Right renal pelvis (tissue), 4 donors: ENCODE measurements at places on chromosomes 1 and 21.

DNA sequence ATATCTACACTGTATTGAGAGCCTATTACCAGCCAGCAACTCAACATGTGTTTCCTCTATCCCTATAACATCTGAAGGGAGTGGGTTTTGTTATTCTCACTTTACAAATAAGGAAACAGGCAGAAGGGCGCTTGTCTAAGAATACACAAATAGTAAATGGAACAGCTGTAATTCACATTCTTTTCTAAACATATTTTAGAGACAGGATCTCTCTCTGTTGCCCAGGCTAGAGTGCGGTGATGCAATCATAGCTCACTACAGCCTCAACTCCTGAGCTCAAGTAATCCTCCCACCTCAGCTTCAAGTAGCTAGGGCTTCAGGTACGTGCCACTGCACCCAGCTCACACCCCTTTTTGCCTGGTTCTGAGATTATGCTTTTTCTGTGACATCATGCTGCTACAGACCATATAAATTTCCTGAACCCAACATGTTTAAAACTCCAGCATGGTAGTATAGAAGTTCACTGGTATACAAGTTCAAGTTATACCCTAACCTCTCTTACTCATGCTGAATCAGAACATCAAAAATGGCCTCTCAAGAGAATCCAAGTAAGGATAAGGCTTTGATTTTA lies 8.6 kb upstream of the TACSTD2 start:
- no peak for DNase-seq

- DNase-seq: no peak
Measured at GRCh38 chr1:104195395-104195794, 445.7 kb downstream of the AMY1C start.

DNA sequence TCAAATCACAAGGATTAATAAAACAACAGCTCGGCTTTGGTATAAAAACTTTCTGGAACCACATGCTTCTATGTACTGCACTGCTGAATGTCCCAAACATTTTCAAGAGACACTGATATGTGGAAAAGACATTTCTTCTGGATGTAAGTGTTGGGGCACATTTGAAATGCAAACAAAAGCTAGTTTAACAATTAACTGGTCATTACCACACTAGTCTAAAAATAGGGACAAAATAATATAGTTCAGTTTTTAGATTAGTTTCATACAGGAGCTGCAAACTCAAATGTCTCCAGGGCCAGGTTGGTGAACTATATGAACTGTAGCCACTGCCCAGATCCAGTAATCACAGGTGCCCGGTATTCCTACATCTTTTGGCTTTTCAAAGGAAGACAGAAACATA lies 3.2 kb downstream of the IL23R start:
- DNase-seq: no peak

DNA sequence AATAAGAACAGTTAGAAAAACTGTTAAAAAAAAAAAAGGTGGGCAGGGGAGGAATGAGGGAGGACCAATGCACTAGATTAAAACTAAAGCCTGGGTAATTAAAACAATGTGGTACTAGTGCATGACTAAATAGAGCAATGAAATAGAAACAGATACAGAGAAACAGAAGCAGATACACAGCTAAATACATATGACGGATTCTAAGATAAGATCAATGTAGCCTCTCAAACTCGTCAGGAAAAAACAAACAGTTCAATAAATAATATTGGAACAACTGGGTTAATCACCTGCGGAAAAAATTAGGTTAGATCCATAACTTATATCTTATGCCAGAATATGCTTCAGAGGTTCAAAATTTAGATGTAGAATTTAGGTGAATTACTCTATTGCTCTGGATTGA lies 68.2 kb downstream of the ERO1B start:
- DNase-seq: no peak

- DNase-seq: no peak
Measured at GRCh38 chr1:221816899-221817298, 75.0 kb upstream of the DUSP10 start.

DNA sequence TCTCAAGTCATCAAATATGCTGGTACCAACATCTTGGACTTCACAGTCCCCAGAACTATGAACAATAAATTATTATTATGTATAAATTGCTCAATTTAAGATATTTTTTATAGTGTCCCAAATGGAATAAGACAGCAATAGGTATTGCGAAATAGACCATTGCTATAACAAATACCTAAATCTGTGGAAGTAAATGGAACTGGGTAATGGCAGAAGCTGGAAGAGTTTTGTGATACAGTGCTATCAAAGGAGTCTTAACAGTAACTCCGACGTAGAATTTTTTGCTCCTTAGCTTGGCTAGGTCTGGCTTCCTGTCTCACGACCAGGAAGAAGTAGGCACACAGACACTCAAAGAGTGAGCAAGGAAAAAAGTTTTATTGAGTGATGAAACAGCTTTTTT lies 1791.5 kb downstream of the PLA2G4A start:
- no peak for DNase-seq

- DNase-seq: no peak
Measured at GRCh38 chr1:1366699-1367066, 8.3 kb downstream of the AURKAIP1 start.

DNA sequence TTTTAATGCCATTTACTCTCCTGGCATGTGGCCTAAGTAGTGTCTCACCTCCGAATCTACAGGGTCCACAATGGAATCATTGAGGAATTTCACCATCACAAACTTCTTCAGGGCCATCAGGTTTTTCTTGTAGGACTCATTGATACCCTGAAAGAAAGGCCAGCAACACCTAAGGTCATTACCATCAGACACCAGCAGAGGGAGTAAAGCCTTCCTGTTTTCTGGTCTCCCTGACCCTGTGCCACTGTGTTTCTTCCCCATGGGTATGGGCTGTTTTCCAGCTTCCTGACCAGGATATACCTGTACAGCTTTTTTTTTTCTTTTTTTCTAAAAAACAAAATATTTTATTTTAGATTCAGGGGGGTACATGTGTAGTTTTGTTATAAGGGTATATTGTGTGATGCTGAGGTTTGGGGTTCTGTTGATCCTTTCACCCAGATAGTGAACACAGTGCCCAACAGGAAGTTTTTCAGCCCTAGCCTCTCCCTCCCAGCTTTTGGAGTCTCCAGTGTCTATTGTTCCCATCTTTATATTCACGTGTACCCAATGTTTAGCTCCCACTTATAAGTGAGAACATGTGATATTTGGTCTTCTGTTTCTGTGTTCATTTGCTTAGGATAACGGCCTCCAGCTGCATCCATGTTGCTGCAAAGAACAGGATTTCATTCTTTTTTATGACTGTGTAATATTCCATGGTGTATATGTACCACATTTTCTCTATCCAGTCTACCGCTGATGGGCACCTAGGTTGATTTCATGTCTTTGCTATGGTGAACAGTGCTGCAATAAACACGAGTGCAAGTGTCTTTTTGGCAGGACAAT lies 18.3 kb downstream of the PPT1 start:
- DNase-seq: no peak

GRCh38 chr1:153387785-153388184 lies 3.1 kb downstream of the S100A8 start:
- DNase-seq: no peak

DNA sequence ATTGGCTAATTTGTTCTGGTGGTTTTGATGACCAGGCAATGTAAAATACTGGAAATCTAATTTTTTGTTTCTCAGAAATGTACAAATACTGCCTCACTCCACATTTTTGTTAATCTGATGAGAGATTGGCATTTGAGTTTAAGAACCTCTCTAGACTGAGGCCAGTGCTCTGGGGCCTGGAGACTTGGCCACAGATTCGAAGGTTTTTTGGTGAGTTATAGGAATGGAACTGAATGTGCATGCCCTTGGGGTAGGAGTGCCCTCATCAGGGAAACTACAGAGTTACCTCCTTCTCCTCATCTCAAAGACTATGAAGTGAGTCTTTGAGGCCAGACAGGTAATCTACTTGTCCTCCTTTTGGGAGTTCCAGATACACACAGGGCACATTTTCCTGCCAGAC lies 347.9 kb downstream of the LTN1 start:
- no peak for DNase-seq

DNA sequence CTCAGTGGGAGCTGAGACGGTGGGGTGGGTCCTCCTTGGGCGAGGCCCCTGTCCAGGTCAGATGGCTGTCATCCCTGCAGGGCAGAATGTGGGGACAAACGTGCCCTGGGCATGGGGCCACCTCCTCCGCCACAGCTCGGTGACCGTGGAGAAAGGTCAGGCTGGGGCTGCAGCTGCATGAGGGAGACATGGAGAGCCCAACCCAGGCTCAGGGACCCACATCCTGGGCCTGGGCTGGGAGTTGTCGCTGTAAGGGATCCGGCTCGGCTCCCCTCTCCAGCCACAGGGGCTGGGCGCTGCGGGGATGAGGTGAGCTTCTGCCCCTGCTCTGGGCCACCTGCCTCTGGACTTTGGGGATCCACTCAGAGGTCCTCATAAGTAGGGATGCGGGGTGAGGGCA lies 518 bp upstream of the PLCH2 start:
- DNase-seq: no peak

DNA sequence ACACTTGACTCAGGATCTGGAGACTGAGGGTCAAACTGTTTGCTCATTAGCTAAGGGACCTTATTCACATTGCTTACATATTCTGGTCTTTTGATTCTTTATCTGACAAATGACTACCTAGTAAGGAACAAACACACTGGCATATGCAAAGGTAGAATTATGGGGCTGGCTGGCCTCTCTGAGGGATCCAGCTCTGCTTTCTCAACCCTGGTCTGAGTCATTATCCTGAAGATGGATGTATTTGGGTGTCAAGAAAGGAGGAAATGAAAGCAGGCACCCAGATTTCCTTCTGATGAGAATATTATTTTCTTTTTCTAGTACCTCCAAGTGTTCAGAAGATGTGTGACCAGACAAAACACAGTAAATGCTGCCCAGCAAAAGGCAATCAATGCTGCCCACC lies 6.0 kb downstream of the SMCP start:
- no peak for DNase-seq

- DNase-seq: no peak
Measured at GRCh38 chr1:119298687-119299303, 69.8 kb upstream of the HAO2 start.

- DNase-seq: no peak
Measured at GRCh38 chr1:8395433-8395866, 77.5 kb downstream of the SLC45A1 start.

DNA sequence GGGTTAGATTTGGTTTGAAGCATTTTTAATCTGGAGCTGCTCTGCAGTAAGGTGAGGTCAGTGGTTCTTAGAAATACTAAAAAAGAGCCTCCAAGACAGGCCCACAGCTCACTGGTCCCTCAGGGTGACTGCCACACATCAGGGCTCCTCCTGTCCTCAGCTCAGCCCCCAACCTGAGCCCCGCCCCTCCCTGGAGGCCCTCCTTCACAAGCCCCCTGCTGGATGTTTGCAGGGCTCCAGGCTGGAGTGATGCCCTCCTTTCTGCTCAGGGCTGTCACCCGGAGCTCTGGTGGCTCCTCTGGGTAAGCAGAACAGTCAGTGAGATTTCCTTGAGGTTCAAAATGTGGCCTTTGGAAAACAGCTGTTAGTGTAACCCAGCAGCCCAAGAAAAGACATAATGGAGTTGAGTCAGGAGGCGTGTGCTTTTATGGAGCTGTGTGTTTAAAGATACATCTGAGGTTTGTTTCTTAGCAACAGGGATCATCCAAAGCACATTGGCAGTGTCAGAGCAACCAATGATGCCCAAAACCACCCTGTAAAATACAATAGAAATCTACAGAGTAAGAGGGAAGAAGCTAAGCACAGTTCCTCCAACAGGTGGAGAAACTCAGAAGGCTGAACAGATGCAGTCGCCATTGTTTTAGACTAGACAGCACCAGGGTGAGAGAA lies 21.4 kb downstream of the STUM start:
- no peak for DNase-seq

- DNase-seq: no peak
Measured at GRCh38 chr1:31701091-31701736, 2.6 kb downstream of the COL16A1 start.

DNA sequence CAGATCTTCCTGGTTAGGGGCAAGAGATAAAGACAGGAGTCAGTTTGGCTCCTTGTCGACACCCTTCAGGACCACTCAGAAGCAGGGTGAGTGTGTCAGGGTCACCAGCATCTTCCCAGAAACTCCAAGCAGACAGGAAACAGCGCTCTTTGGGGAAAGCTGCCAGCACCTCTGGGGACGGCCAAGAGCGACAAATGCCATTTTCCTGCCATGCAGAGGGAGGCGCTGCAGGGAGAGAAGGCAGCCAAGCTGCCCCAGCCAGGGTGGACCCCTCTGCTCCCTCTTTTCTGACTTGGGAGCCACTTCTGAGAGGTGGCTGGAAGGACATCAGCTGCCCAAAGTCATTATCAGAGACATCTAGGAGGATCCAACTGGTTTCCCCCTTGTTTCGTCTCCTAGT lies 29.0 kb downstream of the SIM2 start:
- DNase-seq: no peak

GRCh38 chr1:161359291-161359690 lies 8.4 kb downstream of the CFAP126 start:
- no peak for DNase-seq

DNA sequence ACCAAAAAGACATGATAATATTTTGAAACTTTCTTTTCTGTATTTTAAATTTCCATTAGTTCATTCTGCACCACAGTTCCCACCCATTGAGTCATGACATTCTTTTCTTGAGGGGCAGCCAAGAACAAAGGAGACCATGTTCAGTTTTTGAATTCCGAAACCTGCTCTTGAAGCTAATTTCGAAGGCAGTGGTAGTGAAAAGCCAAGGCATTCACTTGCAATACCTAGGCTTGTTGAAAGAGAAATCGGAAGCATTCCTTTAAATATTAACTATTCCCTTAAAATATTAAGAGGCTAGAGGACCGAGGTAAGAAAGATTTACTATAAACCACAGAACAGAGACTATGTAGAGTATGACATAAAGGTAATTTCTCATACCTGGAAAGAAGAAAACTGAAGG lies 256.3 kb downstream of the ADGRL2 start:
- DNase-seq: no peak

GRCh38 chr1:109239409-109240068 lies 9.8 kb upstream of the CELSR2 start:
- DNase-seq: no peak

- no peak for DNase-seq
Measured at GRCh38 chr1:35577071-35577998, 4.2 kb downstream of the TFAP2E start.

DNA sequence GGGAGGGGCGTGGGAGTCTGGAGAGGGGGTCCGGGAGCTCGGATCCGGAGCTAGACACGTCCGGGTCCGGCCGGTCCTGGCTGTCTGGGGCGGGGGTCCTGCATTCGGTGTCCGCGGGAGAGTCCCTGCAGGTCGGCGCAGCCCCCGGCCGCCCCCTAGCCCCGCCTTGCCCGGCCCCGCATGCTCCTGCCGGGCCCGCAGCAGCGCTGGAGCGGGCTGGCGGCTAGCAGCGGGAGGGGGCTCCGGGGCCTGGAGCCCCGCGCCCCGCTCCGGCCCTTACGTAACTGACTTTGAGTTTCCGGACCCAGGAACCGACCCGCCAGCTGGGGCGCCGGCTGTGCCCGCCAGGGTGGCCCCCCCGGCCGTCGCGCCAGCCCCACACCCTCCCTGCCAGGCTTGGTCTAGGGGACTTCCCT lies 26.9 kb upstream of the EPB41 start:
- no peak for DNase-seq

- no peak for DNase-seq
Measured at GRCh38 chr1:210233216-210233494, 559 bp downstream of the SERTAD4 start.
